Stomach (tissue), 19 donors: ENCODE measurements at places on chromosomes 7 and 10. TPM values are rescaled to one million over a fixed set of nuclear protein-coding genes. Genes with fewer than 3 reads are reported as not detected.

GRCh38 chr10:14191871-14192270, 138.9 kb downstream of the FRMD4A start:
- H3K27ac ChIP-seq, result no peak overlapping the region
- no peaks in the 10 kb centered on the region for H3K36me3 ChIP-seq
- no peak for DNase-seq
- no peaks in the 10 kb centered on the region for H3K4me1 ChIP-seq
- H3K4me3 ChIP-seq, result no peak overlapping the region

Gene UPK3BL2
- 0.89 TPM for total RNA-seq

DNA sequence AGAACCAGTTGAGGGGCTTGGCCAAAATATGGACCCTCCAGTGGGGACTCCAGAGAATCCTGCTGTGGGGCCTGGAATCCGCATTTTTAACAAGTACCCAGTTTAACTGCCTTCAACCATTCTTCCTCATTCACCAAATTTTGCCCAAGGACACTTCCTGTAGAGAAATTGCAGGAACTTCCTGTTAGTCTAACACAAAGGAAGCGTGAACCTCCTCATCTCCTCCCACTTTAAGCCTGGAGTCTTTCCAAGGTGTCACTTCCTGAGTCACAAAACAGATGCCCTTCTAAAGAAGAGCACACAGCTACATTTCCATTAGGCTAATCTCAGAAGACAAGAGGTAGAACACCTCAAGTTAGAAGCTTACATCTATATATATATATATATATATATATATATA, 188.4 kb downstream of the PPP1R17 start:
- no peak overlapping the region for H3K4me3 ChIP-seq
- H3K27me3 ChIP-seq, result no peaks in the 10 kb centered on the region
- no peaks in the 10 kb centered on the region for H3K4me1 ChIP-seq
- DNase-seq, result no peak
- no peak overlapping the region for H3K27ac ChIP-seq

Gene STEAP1
- 4.6 TPM for total RNA-seq

DNA sequence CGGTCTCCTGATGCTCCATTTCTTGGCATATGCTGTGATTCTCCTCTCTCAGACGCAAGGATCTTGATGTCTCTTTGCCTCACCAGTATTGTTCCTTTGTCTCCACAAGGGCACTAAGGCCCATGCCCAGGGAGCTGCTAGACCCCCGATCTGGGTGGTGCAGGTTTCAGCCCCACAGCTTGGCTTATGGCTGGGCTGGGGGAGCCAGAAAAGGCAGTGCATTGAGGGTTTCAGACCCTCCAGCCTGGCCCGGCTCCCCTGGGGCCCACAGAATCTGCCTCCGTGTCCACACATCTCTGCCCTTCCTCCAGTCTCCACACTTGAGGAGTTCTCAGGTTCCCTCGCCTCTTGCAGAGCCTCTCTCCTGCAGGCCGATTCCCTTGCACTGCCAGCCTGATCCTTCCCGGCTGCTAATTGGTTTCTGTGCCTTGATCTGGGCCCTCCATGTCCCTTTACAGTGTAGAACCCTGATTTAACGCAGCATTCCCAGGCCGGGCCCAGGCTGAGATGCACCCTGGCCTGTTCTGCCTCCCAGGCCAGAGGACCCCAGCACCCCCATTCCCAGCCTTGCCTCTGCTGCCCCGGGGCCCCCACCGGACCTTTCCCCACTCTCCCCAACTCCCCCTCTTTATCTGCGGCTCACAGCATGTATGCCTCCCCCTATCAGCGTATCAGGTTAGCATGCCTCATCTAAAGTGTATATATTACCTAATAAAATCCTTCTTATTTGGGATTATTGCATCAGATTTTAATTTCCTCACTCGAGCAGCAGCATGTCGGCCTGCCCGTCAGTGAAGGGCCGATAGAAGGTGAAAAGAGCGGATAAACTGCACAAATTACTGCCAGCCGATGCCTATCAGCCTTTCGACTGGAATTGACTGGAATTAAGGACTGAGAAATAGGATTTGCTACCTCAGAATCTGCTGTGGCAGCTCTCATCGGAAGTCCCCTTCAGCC, 145.7 kb downstream of the C10orf105 start:
- no peak overlapping the region for H3K27ac ChIP-seq
- H3K4me3 ChIP-seq, result no peak overlapping the region
- H3K36me3 ChIP-seq, result no peaks in the 10 kb centered on the region
- no peaks in the 10 kb centered on the region for H3K4me1 ChIP-seq
- no peak for DNase-seq

DNA sequence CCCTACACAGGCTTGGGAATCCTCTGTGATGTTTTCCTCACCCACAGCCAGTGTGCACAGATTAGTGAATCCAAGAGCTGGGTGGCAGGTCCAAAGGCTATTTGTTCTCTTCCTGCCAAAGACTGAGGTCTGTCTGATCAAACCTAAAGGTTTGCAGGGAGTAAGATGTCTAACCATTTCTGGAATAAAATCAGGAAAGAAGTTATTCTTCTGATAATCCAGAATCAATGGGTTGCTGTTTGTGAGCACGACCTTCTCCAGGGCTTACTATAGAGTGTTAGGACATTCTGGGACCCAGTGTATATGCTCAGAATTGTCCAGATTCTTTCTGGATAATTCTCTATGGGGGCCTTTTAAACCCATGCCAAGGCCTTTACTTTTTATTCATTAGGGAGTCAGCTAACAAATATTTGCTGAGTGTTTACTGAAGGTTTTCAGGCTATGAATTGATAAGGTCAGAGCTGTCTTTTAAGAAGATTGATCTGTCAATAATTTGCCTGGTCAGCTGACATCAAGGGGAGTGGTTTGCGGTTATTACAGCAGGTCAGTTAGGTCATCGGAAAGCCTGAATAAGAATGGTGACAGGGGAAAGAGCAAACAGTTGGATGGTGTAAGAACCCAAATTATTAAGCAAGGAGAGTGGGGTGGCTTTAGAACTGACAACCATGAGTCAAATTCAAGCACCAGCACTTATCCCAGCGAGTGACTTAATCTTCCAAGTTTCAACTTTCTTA, 7.5 kb upstream of the TECTB start:
- peaks cover 8% of the 10 kb centered on the region for H3K4me1 ChIP-seq
- no peak for DNase-seq
- no peaks in the 10 kb centered on the region for H3K27me3 ChIP-seq
- no peaks in the 10 kb centered on the region for H3K36me3 ChIP-seq
- no peak overlapping the region for H3K4me3 ChIP-seq
